Amniotic stem cell (primary cell): ENCODE measurements at places on chromosomes 12 and 14.

DNA sequence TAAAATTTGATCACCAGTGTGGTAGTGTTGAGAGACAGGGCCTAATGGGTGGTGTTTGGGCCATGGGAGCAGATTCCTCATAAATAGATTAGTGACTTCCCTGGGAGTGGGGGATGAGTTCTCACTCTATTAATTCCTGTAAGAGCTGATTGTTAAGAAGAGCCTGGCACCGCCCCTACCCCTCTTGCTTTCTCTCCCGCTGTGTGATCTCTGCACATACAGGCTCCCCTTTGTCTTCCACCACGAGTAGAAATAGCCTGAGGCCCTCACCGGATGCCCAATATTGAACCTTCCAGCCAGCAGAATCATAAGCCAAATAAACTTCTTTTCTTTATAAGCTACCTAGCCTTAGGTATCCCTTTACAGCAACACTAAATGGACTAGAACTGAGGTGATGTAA is 31.9 kb upstream of the CAND1 start:
- DNase-seq, result no peak

DNA sequence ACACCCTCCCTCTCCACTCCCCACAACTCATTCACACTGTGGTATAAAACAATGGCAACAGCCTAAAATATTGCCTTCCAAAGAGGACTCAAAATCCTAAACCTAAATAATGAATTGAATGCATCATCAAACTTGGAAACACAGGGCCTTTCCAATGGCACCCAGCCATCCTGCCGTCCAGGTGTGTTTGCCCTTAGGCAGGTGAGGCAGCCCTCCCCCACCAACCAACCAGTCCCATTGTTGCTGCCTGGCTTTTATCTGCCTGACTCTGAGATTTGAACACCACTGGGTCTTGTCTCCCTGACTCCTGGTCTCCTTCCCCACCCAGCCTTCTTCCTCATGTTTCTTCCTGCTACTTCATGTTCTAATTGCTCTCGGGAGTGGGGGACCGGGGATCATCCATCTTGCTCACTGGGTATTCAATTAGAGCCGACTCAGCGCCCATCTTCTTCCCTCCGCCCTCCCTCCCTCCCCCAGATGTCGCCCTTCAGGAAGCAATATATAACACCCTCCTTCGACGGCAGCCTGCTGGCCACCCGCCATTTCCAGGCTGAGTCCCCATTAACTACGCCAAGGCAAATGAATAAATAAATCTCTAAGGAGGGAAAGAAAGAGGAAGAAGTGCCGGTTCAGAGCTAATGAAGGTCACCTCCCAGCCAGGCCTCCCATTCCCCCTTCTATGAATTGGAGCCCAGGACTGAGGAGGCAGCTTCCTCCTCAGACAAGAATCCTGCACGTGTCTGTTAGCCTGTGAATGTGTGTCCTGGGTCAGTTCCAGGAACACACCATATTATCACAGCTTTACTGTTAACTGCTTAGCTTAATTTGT is 36.3 kb upstream of the NTF3 start:
- no peak for DNase-seq

GRCh38 chr12:93050026-93050747 is 121.1 kb upstream of the EEA1 start:
- peak; percentile 28 for DNase-seq

- DNase-seq, result no peak
These were observed 8.0 kb downstream of the YY1 start for GRCh38 chr14:100246809-100247428.

DNA sequence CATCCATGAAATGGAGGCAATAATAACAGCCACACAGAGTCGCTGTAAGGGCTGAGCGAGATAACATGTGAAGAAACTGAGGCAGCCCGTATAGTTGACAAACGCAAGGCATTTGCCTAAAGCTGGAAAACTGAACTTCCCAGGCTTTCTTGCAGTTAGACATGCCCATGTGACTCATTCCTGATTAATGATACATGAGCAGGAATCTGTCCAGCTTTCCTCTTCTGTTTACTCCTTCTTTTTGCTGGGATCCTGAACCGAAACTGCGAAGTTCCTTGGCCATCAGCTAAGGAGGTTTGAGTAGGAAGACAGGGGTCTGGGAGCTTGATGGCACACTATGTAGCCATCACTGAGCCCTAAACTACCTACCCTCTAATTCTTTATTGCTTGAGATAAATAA is 52.2 kb downstream of the ST8SIA1 start:
- no peak for DNase-seq

GRCh38 chr12:12194206-12194605 is 72.6 kb downstream of the LRP6 start:
- no peak for DNase-seq

DNA sequence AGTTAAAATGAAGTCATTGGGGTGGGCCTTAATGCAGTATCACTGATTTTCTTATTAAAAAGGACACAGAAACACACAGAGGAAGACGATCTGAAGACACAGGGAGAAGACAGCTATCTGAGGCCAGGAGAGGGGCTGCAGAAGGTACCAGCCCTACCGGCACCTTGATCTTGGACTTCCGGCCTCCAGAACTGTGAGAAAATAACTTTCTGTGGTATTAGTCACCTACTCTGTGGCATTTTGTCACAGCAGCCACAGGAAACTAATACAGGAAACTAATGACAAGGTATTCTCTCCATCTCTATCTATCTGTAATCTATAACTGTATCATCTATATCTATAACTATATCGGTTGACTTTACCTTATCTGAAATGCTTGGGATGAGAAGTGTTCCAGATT is 1149.5 kb downstream of the BCL11B start:
- DNase-seq, result no peak

DNA sequence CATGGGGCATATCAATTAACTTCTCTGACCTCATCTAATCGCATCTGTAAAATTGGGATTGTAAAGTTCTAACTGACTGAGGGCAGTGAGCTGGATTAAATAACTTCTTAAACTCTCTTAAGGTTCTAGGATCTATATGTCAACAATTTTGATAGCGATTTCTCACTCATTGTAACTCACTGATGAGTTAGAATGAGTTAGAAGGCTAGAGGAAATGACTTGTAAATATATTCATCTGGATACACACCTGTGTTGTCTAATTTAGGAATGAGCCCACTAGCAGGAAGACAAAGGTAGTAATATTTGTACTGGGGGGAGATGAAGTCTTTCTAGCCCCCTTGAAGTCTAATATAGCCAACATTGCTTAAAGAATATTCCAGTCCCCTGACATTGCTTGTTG is 46.3 kb upstream of the CERS5 start:
- no peak for DNase-seq

GRCh38 chr12:8771072-8771471 is 51.3 kb upstream of the A2ML1 start:
- no peak for DNase-seq

DNA sequence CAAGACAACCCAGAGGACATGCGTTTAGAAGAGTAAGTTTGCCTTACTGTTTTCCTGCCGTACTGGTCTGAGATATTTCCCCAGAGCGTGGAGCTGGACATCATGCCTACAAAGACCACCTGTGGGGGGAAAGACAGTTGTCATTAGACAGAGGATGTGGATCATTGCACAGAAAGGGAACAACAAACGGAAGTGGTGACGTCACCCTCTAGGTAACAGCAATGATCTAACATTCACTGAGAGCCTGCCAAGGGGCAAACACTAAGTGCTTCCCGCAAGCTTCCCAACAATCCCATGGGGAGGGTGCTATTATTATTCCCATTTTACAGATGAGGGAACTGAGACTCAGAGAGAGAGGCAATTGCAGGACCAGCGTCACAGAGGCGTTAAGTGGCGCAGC is 48.5 kb downstream of the SVOP start:
- no peak for DNase-seq

DNA sequence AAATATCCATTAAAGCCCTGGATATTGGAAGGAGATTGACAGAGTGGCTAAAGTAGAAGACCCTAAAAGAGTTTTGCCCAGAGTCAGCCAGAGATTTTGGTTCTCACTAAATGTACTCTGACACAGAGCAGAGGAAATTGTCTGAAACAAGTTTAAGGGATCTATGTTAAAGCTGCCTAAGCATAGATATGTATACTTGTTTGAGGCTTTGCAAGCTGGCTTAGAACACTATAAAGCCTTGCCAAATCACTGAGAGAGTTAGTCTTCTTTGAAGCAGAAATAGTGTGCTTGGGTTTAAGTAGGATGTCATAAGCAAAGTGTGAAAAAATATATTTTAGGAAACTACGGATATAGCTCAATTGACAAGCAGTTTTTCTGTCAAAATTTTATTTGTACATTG is 653.5 kb downstream of the FSCB start:
- no peak for DNase-seq

- DNase-seq, result no peak
These were observed 8.7 kb downstream of the DNAI7 start for GRCh38 chr12:25186038-25186787.

- DNase-seq, result no peak
These were observed 72.8 kb downstream of the TNFAIP2 start for GRCh38 chr14:103195828-103196615.
